Fibroblast of skin of right quadriceps (primary cell): ENCODE measurements at places on chromosomes 2 and 18.

DNA sequence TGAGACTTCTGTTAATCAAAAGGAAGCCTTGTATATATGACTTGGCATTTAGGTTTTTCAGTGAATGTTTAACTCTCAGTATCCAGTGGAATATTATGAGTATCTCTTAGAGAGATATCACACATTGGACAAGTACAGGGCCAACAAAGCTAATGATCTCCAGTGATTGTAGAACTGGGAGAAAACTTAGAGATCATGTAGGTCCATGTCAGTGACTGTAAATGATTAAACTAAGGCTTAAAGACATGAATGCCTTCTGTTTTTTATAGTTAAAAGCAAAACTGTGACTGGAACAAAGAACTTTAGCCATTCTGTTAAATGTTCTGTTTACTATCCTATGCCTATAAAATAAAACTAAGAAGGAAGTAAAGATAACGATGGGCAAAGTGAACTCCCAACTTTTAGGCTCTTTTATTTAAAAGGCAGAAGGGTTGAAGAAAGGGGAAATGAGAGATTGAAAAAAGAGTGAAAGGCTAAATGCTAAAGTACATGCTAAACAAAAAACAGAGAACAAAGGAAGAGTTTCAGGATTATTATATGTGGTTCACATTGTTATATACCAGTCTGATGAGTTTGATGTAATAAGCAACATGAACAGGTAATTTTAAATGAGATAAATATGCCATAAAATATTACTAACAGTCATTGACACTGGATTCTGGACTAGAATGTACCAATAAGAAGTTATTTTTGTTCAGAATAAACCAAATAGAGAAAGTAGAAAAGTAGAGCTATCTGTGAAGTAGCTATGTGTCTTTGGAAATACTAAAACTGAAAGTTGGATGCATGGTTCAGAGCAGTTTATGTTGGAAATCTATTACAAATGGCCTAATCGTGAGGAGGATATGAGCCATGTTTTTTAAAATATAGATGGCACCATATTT is 37.1 kb upstream of the TNFRSF11A start:
- no peak for DNase-seq

- no peak for DNase-seq
Observed at GRCh38 chr18:61736133-61736532, 156.7 kb downstream of the RNF152 start.

GRCh38 chr2:177658309-177658708 is 265.7 kb downstream of the AGPS start:
- DNase-seq = no peak

GRCh38 chr2:205505371-205505770 is 176.9 kb upstream of the NRP2 start:
- DNase-seq = no peak

DNA sequence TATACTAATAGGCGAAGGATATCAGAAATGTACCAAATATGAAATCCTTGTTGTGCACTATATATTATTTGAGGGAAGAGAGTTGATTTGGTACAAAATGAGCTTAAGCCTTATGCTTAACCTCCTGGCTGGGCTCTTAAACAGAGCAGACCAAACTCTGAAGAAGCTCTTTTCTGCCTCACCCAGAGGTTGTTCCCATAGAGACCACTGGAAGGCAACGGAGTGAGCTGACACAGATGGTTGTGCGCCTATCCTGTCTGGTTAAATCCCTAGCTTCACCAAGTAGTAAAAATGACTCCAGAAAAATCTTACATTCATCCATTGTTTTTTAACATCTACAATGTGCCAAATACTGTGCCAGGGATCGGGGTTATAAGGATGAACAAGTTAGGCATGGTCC is 55.9 kb upstream of the NOL4 start:
- DNase-seq = no peak

GRCh38 chr2:240183006-240183874 is 42.8 kb upstream of the OTOS start:
- no peak for DNase-seq

GRCh38 chr18:78821396-78821795 is 158.2 kb upstream of the SALL3 start:
- no peak for DNase-seq

DNA sequence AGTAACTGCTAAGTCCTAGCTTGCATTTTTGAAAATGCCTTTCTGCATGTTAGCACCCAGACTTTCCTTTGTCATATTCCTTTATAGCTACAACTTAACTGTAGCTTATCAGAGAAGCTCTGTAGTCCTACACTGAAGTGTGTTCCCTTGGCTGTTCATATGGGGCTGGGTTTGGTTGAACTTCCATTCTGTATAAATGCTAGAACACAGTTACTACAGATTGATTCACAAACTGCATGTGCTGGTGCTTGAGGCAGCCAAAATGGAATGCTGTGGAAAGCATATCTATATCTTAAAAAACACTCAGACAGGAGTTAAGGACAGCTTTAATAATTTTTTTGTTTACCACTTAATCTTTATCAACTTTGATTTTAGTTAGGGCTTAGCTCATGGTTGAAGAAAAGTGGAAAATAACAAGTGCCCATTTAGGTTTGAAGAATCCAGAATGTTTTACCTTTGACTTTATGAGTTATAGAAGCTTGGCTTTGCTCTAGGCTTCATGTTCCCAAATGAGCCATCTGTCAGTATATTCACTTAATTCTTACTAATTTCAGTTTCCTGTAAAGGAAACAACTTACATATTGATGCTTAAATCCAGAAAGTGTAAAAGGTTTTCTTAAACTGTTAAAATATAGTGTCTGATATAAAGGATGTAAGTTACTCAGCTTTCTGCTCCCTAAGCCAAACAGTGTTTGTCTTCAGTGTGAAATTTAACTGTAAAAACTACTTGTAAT is 148.9 kb downstream of the AGPS start:
- no peak for DNase-seq

- no peak for DNase-seq
Observed at GRCh38 chr18:31042406-31043181, at the start of gene DSC3. TSS of gene DSC3 (minus strand) at chr18:31042742. CDS start at chr18:31042660, 82 bp downstream.

- DNase-seq = peak; percentile 61
Observed at GRCh38 chr18:33720133-33720532, 142.1 kb downstream of the ASXL3 start.

- no peak for DNase-seq
Observed at GRCh38 chr18:62799977-62800376, 84.6 kb downstream of the PHLPP1 start.

DNA sequence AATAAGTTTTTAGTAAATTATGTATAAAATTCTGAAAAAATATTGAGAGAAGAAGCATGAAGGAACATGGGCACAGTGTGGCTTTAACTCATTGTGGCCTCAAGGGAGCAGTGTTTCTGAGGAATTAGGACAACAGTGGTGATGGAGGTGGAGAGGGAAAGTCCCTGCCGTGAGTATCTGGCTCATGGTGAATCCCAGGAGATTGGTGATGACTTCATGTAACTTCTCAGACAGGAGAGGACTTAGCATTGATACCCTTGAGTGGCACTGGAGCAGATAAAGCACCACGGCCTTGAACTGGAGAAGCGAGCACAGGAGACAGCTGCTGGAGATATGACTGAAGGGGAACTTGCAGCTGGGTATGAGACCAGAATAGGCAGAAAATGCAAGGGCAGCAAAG is 35.0 kb upstream of the LRP1B start:
- DNase-seq = peak; percentile 44

GRCh38 chr2:230849633-230850357 is 14.9 kb upstream of the ITM2C start:
- no peak for DNase-seq

- DNase-seq = peak; percentile 67
Observed at GRCh38 chr2:138516030-138516704, 14.6 kb downstream of the SPOPL start.

- DNase-seq = no peak
Observed at GRCh38 chr2:189583227-189584198, 2.9 kb upstream of the SLC40A1 start.

GRCh38 chr2:215272918-215273317 is 38.9 kb upstream of the ATIC start:
- no peak for DNase-seq

DNA sequence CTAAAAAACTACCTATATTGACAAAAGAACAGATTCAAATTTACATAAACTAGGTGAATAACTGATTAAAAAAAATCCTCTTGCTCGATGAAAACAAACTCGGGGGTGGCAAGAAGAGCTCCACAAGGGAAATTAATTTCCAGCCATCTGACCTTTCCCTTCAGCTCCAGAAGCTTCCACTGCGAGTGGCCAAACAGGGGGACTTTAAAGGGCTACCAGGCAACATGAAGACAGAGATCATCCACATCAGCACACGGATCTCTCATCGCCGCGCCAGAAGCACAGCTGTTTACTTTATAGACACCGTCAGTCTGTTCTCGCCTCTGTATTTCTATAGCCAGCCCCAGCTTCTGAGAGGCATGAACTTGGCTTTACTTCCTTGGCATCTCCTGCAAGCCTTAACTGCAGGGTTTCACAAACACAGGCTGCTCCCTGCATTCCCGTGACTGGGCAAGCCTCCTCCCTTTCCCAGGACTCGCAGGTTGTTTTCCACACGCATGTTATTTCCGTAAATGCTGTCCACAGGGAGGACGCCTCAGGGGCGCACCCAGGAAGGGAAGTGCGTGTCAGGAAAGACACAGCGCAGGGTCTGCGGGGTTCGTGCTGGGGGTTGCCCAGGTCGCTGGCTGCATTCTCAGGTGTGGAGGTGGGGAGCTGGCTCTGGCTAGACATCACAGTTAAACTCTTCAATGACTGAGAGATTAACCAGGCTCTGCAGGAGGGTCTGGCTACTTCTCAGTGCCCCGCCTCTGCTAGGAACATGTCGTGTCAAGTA is 85.0 kb downstream of the USP40 start:
- DNase-seq = no peak

DNA sequence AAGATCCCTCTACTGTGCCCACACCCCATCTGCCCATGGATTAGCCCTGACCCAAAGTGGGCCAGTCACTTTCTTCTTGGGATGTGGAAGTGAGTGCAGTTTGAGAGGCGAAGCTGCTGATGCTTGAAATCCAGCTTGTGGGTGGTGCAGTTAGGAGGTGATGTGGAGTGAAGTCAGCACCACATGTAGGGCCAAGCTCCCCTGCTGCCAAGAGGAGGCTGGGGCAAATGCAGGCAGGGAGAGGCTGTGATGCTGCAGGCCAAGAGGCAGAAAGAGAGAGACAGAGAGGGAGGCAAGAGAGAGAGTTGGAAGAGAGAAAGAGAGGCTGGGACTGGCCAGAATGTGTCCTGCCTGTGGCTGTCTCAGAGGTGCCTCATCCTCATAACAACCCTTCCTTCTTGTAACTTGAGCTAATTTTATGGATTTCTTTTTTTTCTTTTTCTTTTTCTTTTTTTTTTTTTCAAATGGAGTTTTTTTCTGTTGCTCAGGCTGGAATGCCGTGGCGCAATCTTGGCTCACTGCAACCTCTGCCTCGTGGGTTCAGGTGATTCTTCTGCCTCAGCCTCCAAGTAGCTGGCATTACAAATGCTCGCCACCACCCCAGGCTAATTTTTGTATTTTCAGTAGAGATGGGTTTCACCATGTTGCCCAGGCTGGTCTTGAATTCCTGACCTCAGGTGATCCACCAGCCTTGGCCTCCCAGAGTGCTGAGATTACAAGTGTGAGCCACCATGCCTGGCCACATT is 35.3 kb upstream of the CAB39 start:
- DNase-seq = no peak

DNA sequence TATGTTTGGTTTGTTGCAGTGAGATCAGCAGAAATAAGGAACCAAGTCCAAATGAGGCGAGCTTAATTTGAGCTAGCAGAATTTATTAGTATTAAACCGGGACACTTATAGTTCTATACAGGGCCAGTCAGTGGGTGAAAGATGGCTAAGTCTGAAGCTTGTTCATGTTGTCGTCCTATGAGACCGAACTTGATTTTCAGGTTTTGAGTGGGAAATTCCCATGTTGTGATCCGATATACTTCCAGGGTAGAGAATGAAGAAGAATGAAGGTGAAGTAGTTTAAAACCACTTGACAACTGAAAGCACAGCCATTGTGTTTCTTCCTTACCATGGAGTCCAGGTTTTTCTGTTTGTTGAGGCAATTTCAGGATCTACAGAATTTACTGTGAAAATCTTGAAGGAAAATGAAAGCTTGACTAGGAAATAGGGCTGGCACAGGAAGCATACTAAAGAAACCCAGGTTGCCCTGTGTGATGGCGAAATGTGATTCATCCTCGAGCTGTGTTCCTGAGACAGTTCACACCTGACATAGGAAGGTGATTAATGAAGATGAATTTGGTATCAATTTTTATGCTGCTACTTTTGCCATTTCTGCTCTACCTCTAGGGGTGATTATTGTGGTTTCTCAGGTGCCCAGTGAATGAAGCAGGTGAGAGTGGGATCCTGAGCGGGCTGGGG is 37.6 kb upstream of the MGAT5 start:
- DNase-seq = no peak

DNA sequence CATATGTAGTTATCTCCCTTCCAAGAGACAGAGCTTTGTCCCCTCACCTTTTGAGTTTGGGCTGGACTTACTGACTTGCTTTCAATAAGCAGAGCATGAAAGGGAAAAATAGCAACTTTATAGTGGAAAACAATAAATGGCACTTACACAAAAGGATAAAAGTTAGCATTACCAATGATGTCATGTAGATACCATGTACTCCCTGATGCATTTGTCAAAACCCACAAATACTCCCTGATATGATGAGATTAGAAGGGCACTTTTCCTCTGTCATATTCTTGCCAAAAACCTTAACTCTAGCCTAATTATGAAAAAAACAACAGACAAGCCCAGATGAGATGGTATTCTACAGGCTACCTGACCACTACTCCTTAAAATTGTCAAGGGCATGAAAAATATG is 16.0 kb downstream of the HIBCH start:
- DNase-seq = no peak

DNA sequence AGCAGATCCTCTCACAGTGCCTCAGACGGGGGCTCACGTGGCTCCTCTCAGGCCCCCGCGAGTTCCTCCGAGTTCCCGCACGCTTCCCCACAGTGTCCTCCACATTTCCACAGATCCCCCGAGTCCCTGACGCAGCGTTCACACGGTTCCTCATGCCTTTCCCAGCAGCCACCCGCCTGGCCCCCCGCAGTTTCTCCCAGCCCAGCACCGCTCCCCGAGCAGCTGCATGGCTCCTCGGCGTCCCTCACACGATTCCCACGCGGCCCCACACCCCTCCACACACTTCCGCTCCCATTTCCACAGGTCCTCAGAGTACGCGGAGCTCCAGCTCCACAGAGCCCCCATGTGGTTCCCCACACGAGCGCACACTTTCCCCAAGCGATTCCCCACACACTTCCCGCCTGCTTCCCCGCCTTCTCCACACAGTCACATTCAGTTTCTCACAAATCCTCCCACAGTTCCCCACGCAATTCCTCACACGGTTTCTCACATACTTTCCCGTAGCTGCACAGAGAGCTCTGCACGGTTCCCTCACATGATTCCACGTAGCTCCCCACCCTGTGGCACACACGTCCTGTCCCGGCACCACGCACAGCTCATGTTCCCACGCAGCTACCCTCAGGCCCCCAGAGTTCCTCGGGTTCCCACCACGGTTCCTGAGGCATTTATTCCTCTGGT is 39.9 kb downstream of the KIF1A start:
- no peak for DNase-seq

DNA sequence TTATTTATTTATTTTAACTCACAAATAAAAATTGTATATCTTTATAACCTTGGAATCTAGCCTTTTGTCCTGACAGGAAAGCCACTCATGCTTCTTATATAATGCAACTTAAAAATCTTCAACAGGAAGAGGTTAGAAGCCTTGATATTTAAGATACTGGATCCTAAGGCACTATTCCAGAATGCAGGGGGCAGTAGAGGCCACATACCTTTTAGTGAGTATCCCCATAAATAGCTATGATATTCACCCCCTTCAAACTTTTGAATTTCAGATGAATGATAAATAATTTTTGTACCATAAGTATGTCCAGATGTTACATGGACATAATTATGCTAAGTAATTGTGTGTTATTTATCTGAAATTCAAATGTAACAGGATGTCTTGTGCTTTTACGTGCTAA is 592.7 kb upstream of the VRK2 start:
- DNase-seq = no peak
